ENCODE measurements at places on chromosomes 5 and 9. TPM values are rescaled to one million over a fixed set of nuclear protein-coding genes. Genes with fewer than 3 reads are reported as not detected.

Gene BDP1
- total RNA-seq, result 27.2 TPM

GRCh38 chr5:83353231-83353630 is 118.3 kb upstream of the VCAN start:
- H3K27me3 ChIP-seq, result no peaks in the 10 kb centered on the region
- no peaks in the 10 kb centered on the region for H3K4me1 ChIP-seq
- no peak overlapping the region for H3K4me3 ChIP-seq
- H3K36me3 ChIP-seq, result peaks cover 8% of the 10 kb centered on the region
- DNase-seq, result no peak

Gene C1QTNF3
- 2.4 TPM for total RNA-seq

Gene PHF2
- 16.5 TPM for total RNA-seq

- peaks cover 2% of the 10 kb centered on the region for H3K36me3 ChIP-seq
- no peak overlapping the region for H3K27ac ChIP-seq
- H3K27me3 ChIP-seq, result no peaks in the 10 kb centered on the region
- H3K4me1 ChIP-seq, result peaks cover 8% of the 10 kb centered on the region
- no peak overlapping the region for H3K4me3 ChIP-seq
Observed at GRCh38 chr9:125835655-125836054, 88.5 kb downstream of the PBX3 start.

Gene PDE6A
- not detected for total RNA-seq

DNA sequence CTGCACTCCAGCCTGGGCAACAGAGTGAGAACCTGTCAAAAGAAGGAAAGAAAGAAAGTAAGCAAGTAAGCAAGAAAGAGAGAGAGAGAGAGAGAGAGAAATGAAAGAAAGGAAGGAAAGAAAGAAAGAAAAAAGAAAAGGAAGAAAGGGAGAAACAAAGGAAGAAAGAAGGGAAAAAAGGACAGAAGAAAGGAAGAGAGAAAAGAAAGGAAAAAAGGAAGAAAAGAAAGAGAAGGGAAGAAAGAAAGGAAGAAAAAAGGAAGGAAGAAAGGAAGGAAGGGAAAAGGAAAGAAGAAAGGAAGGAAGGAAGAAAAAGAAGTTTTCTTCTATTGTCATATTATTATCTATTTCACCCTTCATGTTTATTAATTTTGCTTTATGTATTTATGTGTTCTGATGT is 251.1 kb upstream of the CD180 start:
- no peak for DNase-seq
- H3K4me3 ChIP-seq, result no peak overlapping the region

- no peak overlapping the region for H3K27ac ChIP-seq
- H3K36me3 ChIP-seq, result no peaks in the 10 kb centered on the region
- no peak overlapping the region for H3K4me3 ChIP-seq
- no peak for DNase-seq
- peaks cover 7% of the 10 kb centered on the region for H3K4me1 ChIP-seq
Observed at GRCh38 chr5:158780656-158781237, 319.0 kb downstream of the EBF1 start.

Gene ORM1
- total RNA-seq, result not detected

DNA sequence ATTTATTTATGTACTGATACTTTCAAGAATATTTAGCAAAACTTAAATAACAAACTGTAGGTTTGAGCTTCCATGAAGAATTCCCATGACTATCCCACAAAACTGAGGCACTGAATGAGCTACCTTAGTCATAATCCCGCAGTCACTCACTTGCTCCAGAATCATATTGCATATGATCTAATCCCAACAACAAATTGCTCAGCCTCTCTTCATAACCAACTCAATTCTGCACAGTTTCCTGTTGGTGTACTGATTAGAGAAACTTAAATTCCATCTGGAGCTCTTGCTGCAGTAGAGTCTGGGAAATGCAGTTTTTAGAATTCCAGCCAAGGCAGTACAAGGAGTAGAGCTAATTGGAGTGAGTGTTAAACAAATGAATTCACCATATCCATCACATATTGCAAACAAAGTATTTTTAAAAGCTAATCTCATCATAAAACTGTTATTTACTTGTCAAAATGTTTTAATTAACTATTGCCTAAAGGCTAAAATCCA is 35.7 kb upstream of the CDH18 start:
- no peak overlapping the region for H3K27ac ChIP-seq
- H3K4me1 ChIP-seq, result no peaks in the 10 kb centered on the region
- H3K36me3 ChIP-seq, result no peaks in the 10 kb centered on the region
- no peaks in the 10 kb centered on the region for H3K27me3 ChIP-seq
- H3K4me3 ChIP-seq, result no peak overlapping the region

GRCh38 chr5:55899344-55899743 is 48.2 kb downstream of the IL31RA start:
- no peak overlapping the region for H3K27ac ChIP-seq
- no peak overlapping the region for H3K4me3 ChIP-seq
- H3K27me3 ChIP-seq, result peaks cover 11% of the 10 kb centered on the region
- DNase-seq, result no peak
- H3K4me1 ChIP-seq, result peaks cover 32% of the 10 kb centered on the region

Gene PITX1
- 0.18 TPM for total RNA-seq

DNA sequence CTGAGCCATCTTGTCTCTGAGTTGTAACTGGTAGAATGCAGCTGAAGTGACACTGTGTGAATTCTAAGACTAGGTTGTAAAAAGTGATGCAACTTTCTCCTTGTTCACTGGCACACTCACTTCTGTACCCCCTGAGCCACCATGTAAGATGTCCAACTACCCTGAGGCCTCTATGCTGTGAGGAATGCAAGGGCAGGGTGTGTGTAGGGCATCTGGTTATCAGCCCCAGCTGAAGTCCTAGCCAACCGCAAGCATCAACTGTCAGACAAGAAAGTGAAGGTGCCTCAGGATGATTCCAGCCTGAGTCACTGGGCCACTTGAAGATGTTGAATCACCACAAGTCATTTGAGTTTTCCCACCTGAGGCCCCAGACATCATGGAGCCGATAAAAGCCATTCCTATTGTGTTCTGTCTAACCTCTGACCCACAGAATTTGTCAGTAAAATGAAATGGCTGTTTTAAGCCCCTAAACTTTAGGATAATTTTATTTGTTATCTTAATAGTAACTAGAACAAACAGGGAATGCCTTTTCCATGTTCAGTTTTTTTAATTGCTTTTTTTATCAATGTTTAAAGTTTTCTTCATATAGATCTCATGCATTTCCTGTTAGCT is 18.7 kb upstream of the RHOBTB3 start:
- no peaks in the 10 kb centered on the region for H3K36me3 ChIP-seq
- no peak overlapping the region for H3K4me3 ChIP-seq
- peaks cover 21% of the 10 kb centered on the region for H3K4me1 ChIP-seq
- peaks cover 4% of the 10 kb centered on the region for H3K27me3 ChIP-seq

Gene LCN6
- not detected for total RNA-seq

Gene AKNA
- total RNA-seq, result 135 TPM

DNA sequence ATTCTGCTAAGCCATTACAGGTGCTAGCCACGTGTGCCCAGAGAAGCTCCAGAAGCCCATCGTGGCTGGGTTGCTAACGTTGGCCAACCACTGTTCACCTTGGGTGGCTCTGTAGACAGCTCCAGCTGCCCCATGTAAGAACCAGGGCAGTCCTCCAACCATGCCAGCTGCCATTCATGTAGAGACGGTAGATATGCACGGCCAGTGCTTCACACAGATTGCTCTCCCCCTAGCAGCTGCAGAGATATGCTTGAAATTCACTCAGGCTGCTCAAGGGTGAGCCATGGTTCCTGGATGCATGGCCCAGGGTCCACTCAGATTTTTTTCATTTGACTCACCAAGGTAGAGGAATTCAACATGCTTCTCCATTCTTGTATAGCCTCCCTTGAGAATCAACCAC is 31.0 kb downstream of the GADD45G start:
- no peak for DNase-seq
- no peaks in the 10 kb centered on the region for H3K36me3 ChIP-seq
- no peak overlapping the region for H3K27ac ChIP-seq
- H3K4me1 ChIP-seq, result peaks cover 3% of the 10 kb centered on the region
- no peaks in the 10 kb centered on the region for H3K27me3 ChIP-seq

Gene CDH6
- not detected for total RNA-seq

Gene LCN12
- 1.5 TPM for total RNA-seq

Gene SPATA9
- total RNA-seq, result not detected

GRCh38 chr5:178667688-178668087 is 40.8 kb upstream of the CLK4 start:
- H3K4me3 ChIP-seq, result no peak overlapping the region
- H3K36me3 ChIP-seq, result no peaks in the 10 kb centered on the region
- H3K27me3 ChIP-seq, result peaks cover 12% of the 10 kb centered on the region

DNA sequence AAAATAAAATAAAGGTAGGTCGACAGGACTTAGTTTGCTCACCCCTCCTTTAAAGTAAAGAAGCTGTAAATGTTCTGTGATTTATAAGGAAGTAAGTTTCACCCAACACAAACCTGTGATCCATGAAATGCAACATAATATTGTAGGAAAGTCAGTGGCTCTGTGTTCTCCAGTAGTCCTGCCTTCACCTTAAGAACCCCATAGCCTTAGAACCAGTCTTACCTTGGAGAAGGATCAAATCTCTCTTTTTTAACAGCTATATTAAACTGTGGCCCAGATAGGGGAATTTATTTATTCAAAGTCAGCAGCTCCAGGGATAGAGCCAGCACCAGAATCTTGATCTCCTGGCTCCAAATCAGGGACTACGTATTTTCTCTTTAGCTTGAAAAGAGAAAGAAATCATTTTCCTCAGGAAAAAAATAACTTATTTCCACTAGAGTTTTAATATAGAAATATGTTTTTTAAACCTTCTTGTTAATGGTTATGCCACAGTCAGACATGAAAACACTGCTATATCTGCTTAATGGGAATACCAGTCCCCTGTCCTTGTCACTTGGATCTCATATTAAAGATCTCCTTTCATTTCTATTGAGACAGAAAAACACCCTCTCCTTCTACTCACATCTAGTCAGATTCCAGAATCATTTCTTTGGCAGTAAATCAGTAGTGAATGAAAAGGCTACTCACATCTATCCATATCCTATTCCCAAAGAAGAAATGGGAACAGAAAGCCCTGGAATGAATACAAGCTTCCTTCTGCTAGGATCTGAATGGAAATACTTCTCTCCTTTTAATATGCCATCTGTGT is 269.2 kb upstream of the TNC start:
- no peaks in the 10 kb centered on the region for H3K4me1 ChIP-seq
- H3K4me3 ChIP-seq, result no peak overlapping the region
- H3K27ac ChIP-seq, result no peak overlapping the region
- H3K27me3 ChIP-seq, result peaks cover 7% of the 10 kb centered on the region
- no peaks in the 10 kb centered on the region for H3K36me3 ChIP-seq

Gene DBH
- not detected for total RNA-seq

Gene SLC6A19
- not detected for total RNA-seq

GRCh38 chr5:115194676-115195075 is 25.0 kb upstream of the TRIM36 start:
- no peaks in the 10 kb centered on the region for H3K27me3 ChIP-seq
- H3K4me1 ChIP-seq, result no peaks in the 10 kb centered on the region
- no peak overlapping the region for H3K4me3 ChIP-seq
- H3K27ac ChIP-seq, result no peak overlapping the region
- peaks cover 1% of the 10 kb centered on the region for H3K36me3 ChIP-seq

DNA sequence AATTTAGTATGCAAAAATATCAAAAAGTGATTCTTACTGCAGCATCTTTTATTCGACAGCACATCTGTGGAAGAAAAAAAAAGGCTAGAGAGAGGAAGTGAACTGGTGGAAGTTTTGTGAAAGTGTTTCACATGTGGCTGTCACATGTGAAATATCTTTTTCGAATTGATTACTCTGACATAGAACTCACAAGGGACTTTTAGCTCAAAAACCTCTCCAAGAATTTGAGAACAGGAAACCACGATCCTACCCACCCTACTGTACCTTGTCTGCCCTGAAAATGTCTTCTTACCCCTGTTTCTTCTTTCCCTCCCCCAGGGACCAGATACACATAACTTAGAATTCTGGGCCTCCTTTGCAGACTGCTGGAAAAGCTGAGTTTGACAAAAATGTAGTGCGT is 106.5 kb upstream of the PRRC1 start:
- no peak overlapping the region for H3K4me3 ChIP-seq
- H3K27ac ChIP-seq, result no peak overlapping the region
- peaks cover 6% of the 10 kb centered on the region for H3K27me3 ChIP-seq
- DNase-seq, result no peak
- peaks cover 6% of the 10 kb centered on the region for H3K4me1 ChIP-seq

GRCh38 chr9:98401140-98402018 is 145.9 kb upstream of the TBC1D2 start:
- DNase-seq, result no peak
- peaks cover 3% of the 10 kb centered on the region for H3K27me3 ChIP-seq
- no peaks in the 10 kb centered on the region for H3K36me3 ChIP-seq
- no peak overlapping the region for H3K27ac ChIP-seq
- H3K4me3 ChIP-seq, result no peak overlapping the region

GRCh38 chr5:39352951-39353350 is 11.3 kb downstream of the C9 start:
- H3K4me1 ChIP-seq, result no peaks in the 10 kb centered on the region
- DNase-seq, result no peak
- no peaks in the 10 kb centered on the region for H3K36me3 ChIP-seq
- H3K4me3 ChIP-seq, result no peak overlapping the region
- no peaks in the 10 kb centered on the region for H3K27me3 ChIP-seq

Measured in activated CD4-positive, alpha-beta T cell treated with anti-CD3 and anti-CD28 coated beads for 36 hours (primary cell).